HEK293T (cell line): ENCODE measurements at places on chromosomes 1 and 21.

DNA sequence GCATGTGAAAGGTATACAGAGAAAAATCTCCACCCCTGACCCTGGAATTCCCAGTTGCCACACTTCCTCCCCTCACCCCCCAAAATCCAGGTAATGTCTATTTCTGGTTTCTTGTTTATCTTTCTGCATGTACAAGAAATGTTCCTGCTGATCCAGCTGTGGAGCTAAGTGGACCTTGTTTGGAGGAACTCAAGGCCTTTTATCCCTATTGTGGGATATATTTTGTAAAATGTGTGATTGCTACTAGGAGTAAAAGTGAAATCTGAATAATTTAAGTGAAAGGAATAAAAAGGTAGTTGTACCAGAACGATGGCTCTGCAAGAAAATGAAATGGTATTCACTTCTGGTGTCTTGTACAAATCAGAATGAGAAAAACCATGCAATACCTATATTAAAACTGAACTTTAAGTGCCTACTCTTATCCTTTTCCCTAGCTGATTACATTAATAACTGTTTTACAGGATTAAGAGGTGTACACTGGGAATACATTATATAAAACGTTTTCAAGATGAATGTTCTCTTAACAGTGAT, 3.0 kb downstream of the SPEN start:
- no peak for DNase-seq

DNA sequence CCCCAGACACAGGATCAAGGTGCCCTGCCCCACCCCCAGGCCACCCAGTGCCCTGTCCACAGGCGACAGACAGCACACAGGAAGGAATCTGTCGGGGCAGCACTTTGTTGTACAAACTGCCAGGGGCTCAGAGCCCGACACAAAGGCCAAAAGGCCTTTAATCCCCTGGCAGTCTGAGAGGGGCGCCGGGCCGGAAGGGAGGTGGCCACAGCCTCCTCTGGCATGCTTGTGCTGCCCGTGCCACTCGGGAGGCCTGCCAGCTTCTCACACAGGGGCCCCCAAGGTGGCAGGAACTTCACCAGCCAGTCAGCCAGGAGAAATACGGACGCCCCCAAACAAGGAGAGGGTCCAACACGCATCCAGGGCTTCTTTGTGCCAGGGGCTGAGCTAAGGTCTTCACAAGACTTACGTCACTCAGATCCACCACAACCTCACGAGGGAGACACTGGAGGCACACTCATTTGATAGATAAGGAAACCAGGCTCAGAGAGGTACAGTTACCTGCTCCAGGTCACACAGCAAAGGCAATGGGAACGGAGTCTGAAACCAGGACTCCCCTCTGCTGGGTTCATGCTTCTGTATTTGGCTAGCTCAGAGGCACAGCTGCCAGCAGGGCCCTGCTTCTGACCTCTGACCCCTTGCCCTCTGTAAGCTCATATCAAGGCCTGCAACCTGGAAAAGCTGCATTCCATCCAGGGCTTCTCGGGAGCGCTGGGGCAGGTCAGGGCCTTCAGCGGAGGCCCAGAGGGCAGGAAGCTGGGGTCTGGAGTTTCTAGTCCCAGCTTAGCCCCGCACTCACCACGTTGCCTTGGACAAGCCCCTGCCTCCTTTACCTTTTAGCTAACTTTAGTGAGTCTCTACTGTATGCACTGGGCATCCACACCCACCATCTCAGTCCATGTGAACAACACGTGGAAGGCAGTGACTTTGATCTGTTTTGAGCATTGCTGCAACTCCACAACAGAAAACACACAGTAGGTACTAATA, 34.8 kb downstream of the HSPG2 start:
- DNase-seq = no peak

- DNase-seq = no peak
Observed at GRCh38 chr1:21887216-21887736, 49.8 kb downstream of the HSPG2 start.

- no peak for DNase-seq
Observed at GRCh38 chr1:164926107-164926506, 367.1 kb downstream of the PBX1 start.

DNA sequence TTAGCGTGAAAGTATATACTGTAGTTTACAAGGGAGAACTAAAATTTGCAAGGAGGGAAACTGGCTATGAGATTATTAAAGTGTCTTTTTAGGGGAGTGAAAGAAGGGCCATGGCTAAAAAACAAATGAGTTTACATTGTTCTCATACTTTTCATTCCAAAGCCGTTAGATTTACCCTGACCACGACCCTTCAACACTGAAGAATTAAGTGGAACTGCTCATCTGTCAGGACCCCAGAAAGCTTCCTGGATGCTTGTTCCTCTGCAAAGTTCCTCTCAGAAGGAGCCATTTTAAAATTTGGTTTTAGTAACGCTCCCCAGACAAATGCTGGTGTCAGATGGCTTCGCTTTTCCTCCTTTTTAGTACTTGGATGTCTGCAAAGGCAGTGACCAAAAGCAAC, 82.7 kb upstream of the ZBTB18 start:
- DNase-seq = no peak

GRCh38 chr1:94125551-94126514, 4.9 kb upstream of the ABCA4 start:
- no peak for DNase-seq

DNA sequence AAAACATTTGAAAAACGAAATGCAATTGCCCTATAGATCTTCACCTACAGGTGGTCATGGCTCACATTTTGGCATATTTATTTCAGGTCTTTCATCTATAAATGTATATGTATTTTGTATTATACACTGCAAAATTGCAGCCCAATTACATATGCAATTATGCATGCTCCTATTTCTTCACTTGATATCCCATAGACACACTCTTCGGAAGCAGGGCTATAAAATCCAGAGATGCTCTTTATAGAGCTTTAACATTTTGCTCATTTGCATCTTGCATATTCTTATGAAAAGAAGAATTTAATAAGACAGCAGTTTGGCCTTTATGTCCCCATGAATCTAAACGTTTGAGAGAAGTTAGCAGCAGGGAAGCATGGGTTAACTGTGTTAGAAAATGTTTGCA, 44.7 kb upstream of the PALMD start:
- DNase-seq = no peak

- no peak for DNase-seq
Observed at GRCh38 chr1:197618061-197618460, 157.2 kb downstream of the DENND1B start.

DNA sequence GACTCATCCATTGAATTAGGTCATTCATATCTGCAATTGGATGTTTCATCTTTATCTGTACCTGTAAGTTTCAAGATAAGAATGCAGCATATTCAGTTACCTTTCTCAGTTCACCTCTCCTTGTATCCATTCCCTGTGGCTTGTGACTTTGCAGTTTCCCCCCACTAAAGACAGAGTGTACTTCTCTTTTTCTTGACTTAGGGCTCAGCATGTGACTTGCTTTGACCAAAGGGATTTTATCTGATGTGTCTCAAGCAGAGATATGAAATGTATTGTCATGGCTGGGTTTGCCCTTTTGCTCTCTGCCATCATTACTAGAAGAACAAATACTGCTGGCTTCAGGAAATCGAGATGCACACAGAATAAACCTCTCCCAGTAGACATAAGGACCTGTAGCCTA, 754.8 kb downstream of the ADGRL2 start:
- no peak for DNase-seq

DNA sequence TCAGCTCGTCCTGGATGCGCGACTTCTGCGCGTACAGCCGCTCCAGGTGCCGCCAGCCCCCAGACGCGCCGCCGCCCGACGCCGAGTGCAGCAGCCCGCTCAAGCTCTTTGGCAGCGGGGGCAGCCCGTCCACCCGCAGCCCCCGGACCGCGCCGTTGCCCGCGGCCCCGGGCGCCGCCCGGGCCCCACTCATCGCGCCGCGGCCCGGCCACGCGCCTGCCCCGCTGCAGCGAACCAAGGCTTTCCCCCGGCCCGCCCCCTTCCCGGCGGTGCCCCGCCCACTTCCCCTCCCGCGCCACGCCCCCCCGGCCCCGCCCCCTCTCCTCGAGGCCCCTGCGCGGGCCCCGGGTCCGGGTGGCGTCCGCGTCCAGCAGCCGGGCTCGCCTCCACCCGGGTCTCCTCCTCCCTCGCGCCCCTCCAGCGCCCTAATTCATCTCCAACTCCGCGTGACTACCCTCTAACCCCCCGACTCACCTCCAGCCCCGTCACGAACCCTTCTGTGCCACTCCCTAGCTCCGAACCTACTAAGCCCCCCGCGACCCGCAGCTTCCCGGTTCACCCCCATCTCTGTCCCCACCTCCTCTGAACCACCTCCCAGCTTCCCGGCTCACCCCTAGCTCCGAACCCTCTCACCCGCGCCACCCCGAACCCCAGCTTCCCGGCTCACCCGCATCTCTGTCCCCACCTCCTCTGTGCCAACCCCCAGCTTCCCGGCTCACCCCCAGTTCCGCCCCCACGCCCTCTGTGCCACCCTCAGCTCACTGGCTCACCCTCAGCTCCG, at the start of gene FAM89A:
TSS of gene FAM89A (minus strand) at position 236 of the 781 bp plus-strand sequence. CDS start at position 193, 43 bp downstream.
- DNase-seq = peak; percentile 96

GRCh38 chr1:74422421-74423292, 89.8 kb downstream of the LRRC53 start:
- DNase-seq = no peak

DNA sequence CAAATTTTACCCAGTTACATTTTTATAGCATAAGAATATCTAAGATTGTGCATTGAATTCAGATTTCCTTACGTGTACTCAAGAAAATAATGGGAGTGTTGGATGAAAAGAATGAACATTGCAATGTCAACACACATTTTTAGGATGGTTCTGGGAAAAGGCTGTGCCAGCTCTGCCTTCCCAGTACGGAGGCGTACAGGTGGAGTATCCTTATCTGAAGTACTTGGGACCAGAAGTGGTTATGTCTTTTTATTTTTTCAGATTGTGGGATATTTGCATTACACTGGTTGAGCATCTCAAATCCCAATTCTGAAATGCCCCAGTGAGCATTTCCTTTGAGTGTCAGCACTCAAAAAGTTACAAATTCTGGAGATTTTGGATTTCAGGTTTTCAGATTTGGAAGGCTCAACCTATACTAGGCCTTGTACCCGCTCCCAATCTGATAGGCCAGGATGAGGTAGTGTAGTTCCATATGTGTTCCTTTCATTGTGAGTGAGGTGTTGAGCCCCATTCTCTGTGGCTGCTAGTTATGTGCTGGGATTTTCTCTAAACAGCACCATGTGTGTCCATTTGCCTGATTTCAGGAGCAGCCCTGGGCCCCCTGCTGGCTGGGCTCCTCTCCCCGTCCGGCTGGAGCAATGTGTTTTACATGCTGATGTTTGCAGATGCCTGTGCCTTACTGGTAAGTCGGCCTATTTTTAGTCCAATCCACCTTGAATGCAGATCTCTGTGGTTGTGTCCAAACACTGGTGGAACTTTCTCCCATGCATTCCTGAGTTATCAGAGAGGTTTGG, 60.8 kb downstream of the SLC37A1 start:
- no peak for DNase-seq

DNA sequence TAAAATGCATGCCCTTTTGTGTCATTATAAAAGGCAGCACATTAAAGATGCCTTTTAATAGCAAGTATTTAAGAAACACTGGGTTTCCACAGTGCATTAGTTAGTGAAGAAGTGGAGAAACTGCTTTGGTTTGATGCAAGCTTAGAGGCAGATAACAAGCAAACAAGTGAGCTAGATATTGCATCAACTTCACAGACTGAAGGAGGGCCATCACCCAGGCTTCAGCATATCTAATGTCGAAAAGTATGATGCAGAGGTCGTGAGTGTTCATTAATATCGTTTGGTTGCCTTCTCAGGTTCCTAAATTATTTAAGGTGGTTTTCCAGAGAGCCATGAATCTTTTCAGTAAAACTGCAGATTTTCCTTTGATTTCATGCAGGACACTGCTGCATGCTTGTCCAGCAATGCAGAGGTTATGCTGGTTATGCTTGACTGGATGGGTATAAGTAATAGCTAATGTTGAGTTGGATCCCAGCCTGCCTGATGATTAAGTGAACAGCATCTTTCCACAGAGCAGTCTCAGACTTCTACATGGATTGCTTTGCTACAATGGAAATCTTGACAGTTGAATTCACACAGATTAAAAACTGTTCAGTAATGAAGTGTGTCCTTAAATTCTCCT, 69.7 kb upstream of the IPO9 start:
- DNase-seq = no peak

- DNase-seq = no peak
Observed at GRCh38 chr1:42280821-42281220, 54.2 kb downstream of the FOXJ3 start.

DNA sequence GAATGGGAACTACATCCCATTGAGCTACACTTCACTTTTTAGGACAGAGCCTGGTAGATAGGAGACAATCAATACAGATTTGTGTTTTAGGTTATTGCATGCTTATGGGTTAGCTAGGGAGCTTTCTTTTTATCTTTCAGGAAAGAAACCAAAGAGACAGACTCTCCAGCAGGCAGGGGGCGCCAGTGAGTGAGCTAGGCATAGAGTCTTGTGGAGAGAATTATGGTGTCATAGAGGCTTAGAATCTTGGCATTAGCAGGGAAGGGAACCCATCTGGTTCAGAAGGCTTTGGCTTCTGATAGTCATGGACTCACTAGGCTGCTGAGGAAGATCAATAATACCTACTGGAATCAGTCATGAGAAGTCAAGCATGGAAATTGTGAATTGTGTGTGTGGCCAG, at the start of gene SMCP:
TSS of gene SMCP (plus strand) at position 281 of the 400 bp plus-strand sequence. CDS start 6,101 bp downstream, outside the sequence.
- DNase-seq = no peak

- DNase-seq = no peak
Observed at GRCh38 chr1:100785470-100786052, 66.0 kb downstream of the VCAM1 start.

GRCh38 chr1:19311503-19311930, 427 bp downstream of the AKR7A2 start:
- DNase-seq = peak; percentile 15

- no peak for DNase-seq
Observed at GRCh38 chr21:27143476-27143875, 176.6 kb upstream of the ADAMTS5 start.

DNA sequence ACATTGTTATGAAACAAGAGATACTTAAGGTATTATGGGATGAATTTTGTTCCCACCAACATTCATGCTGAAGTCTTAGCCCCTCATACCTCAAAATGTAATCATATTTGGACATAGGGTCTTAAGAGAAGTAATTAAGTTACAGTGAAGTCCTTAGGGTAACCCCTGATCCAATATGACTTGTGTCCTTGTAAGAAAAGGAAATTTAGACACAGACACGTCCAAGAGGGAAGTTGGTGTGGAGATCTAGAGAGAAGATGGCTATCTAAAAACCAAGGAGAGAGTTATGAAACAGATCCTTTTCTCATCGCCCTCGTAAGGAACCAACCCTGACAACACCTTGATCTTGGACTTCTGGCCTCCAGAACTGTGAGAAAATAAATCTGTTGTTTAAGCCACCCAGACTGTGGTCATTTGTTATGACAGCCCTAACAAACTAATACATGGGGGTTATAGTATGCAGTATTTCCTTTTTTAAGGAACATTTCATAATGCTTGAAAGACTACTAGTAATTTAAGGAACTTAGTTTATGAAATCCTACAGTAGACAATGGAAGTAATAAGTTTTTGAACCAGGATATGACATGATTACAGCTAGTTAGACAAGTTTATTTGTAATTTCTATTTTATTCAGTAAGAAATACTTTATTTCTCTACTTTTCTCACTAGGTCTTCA, 875.5 kb upstream of the ADGRL2 start:
- no peak for DNase-seq
